Right lobe of liver (tissue), 6 donors: ENCODE measurements at places on chromosomes 16 and 17. TPM values are rescaled to one million over a fixed set of nuclear protein-coding genes. Genes with fewer than 3 reads are reported as not detected.

GRCh38 chr17:26792486-26792885 is 501.4 kb upstream of the WSB1 start:
- no peak for DNase-seq

GRCh38 chr16:71315269-71315668 is 26.1 kb upstream of the CMTR2 start:
- DNase-seq = no peak

DNA sequence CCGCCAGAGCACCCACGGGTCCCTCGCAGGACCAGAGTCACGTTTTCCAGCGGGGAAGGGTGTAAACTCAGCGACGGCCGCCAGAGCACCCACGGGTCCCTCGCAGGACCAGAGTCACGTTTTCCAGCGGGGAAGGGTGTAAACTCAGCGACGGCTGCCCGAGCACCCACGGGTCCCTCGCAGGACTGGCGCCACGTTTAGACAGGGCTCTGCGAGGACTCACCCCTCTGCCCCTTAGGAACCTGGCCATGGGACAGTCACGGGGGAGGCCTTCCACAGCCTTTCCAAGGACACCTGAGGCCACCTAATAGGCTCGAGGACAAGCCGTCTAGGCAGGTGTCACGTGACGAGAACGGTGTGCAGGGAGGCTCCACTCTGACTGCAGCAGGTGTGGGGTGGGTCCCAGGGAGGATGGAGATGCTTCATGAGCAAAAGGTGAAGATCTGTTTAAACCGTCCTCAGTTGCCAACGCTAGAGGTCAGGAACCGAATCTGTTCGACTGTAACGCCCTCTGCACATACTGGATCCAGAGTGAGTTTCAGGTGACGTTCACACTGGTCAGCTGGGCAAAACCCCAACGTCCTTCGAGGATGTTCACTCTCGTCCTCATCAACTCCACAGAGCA is 48.0 kb upstream of the METRNL start:
- DNase-seq = no peak

- no peak for DNase-seq
Measured at GRCh38 chr16:21023509-21024202, 123.1 kb downstream of the LYRM1 start.

GRCh38 chr17:45990886-45991285 is 8.2 kb upstream of the STH start:
- no peak for DNase-seq

- DNase-seq = no peak
Measured at GRCh38 chr17:8757189-8757588, 1.2 kb downstream of the SPDYE4 start.

- DNase-seq = no peak
Measured at GRCh38 chr16:10971560-10971961, 27.2 kb downstream of the CLEC16A start.

- peak; percentile 51 for DNase-seq
Measured at GRCh38 chr16:56336071-56336688, 89.2 kb downstream of the AMFR start.

- DNase-seq = peak; percentile 58
Measured at GRCh38 chr16:49859125-49859811, 3.4 kb upstream of the ZNF423 start.

DNA sequence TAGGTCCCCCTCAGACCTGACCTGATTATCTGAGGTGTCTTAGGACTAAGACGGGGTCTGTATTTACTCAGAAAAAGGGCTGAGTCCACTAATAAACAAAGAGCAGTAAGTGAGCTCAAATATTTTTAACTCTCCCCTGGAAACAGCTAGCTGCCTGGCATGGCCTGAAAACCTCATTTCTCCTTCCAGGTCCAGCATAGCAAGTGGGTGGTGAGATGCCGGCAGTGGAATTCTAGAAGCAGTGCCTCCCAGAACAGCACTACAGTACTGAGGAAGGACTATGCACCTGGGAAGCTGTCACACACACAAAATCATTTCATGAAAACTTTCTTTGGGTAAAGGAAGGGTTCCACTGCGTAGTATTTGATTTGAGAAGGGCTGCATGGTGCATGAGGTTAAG is 29.5 kb upstream of the CFAP20 start:
- no peak for DNase-seq

- DNase-seq = no peak
Measured at GRCh38 chr16:58124601-58124915, 4.6 kb downstream of the CFAP20 start.

GRCh38 chr17:78901806-78902205 is 1.2 kb downstream of the CEP295NL start:
- no peak for DNase-seq

- DNase-seq = no peak
Measured at GRCh38 chr17:50967795-50968194, 101.6 kb upstream of the TOB1 start.

- DNase-seq = no peak
Measured at GRCh38 chr17:71217769-71218168, 903.1 kb upstream of the SOX9 start.

GRCh38 chr16:89829630-89830437 is 1.6 kb downstream of the SPIRE2 start:
- DNase-seq = no peak

- DNase-seq = peak; percentile 37
Measured at GRCh38 chr17:50070908-50071680, 15.2 kb downstream of the ITGA3 start.

GRCh38 chr16:19680881-19681340 is 37.1 kb downstream of the KNOP1 start:
- DNase-seq = no peak

GRCh38 chr16:48538746-48539484 is 71.1 kb downstream of the N4BP1 start:
- no peak for DNase-seq

- no peak for DNase-seq
Measured at GRCh38 chr16:77858060-77858459, 69.7 kb downstream of the VAT1L start.

GRCh38 chr16:1769402-1770300 is 1.7 kb downstream of the NME3 start:
- no peak for DNase-seq

GRCh38 chr17:37706446-37706845 is 38.4 kb downstream of the HNF1B start:
- DNase-seq = no peak

DNA sequence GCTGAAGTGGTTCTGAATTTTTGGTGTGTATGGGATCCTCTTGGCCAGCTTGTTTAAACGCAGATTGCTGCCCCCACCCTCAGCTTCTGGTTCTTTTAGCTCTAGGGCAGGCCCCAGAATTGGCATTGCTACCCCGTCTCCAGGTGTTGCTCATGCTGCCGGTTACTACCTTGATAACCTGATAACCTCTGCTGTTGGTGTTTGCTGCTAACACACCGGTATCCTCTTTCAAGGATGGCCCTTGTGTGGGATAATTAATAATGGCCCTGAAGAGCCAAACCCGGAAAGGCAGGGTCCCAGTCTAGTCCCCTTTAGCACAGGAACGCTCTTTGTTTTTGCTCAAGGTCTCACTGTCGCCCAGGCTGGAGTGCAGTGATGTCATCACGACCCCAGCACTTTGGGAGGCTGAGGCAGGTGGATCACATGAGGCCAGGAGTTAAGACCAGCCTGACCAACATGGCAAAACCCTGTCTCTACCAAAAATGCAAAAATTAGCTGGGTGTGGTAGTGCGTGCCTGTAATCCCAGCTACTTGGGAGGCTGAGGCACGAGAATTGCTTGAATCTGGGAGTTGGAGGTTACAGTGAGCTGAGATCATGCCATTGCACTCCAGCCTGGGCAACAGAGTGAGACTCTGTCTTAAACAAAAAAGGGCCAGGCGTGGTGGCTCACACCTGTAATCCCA is 1.3 kb upstream of the ST3GAL2 start:
- no peak for DNase-seq

DNA sequence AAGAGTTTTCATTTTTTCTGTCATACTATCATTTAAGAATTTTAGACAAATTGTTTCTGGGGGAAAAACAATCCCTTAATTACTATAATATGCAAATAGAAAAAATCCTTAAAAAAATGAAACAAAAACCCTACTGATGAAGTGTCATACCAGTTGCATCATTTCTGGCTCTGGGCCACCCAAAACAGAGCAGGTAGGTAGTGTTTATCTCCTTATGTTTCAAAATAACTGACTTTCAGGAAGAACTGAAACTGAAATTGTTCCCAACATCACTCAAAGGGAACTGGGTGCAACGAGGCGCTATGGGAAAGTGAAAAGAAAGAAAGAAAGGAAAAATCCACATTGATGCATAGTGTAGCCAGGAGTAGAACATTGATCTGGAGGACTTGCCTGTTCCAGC is 653.1 kb upstream of the SOX9 start:
- no peak for DNase-seq

GRCh38 chr16:26457095-26457494 is 609.6 kb upstream of the C16orf82 start:
- DNase-seq = no peak

- DNase-seq = no peak
Measured at GRCh38 chr16:3868556-3868955, 12.0 kb downstream of the CREBBP start.

DNA sequence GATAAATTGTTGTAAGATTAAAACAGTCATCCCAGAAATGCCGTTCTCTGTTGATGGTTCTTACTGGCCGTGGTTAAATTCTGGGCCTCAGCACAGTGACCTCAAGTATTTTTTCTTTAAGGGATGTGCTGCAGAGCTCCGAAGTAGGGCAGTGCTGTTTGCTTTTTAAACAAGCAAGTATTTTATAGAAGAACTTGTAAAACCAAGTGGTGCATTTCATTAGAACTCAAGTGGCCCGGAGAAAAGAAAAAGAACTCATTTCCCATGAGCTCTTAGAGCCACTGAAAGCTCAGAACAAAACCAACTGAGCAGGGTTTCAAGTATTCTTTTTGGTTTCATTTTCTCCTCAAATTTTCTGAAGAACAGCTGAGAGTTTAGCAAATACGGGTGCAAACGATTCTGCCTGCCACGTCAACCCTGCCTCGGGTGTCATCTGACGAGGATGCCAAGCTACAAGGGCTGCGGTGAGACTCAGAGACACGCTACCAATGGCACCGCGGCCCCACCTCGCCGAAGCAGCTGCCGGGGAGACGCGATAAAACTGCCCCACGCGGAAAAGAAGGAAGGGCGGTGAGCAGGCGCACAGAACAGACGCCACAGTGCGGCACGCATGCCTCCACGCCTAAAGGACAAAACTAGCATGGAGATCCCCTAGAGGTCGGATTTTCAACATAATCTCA is 6.3 kb downstream of the LMF1 start:
- DNase-seq = peak; percentile 41

GRCh38 chr17:32901743-32902142 is 24.8 kb upstream of the MYO1D start:
- no peak for DNase-seq

GLG1 gene
- 49.4 TPM for total RNA-seq

COPS3 gene
- 19.7 TPM for total RNA-seq

PRSS27 gene
- 0.67 TPM for total RNA-seq

PDP2 gene
- total RNA-seq = 15.5 TPM

CCL5 gene
- total RNA-seq = 3.0 TPM

RASL10B gene
- total RNA-seq = 2.8 TPM

NAT9 gene
- 10.0 TPM for total RNA-seq

SNX20 gene
- total RNA-seq = 0.58 TPM

CEP295NL gene
- 0.56 TPM for total RNA-seq

DNAH3 gene
- not detected for total RNA-seq

COQ7 gene
- 9.4 TPM for total RNA-seq

POLR2A gene
- 45.2 TPM for total RNA-seq

ADAD2 gene
- total RNA-seq = 0.87 TPM

GNG13 gene
- not detected for total RNA-seq

HS3ST3A1 gene
- 9.4 TPM for total RNA-seq

HELZ gene
- total RNA-seq = 31.2 TPM
